ENCODE measurements at places on chromosomes 4 and X.
A peak's percentile ranks its signal among the peaks of the same experiment; 100 is the strongest.

DNA sequence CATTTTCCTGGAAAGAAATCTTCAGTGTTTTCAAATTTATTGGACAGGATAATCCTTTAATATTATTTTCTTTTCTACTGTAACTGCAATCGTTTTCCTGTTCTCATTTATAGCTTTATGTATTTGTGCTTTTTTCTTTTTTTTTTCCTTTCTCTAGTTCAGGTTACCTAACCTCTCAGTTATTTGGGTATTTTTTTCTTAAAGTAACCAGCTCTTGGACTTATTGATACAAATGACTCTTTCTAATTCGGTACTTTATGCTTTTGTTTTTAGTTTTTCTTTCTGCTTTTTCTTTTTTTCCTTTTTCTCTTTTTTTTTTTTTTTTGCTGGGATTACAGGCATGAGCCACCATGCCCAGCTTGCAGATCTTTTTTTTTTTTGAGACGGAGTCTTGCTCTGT, 25.2 kb downstream of the WWC2 start:
- DNase-seq: no peak

DNA sequence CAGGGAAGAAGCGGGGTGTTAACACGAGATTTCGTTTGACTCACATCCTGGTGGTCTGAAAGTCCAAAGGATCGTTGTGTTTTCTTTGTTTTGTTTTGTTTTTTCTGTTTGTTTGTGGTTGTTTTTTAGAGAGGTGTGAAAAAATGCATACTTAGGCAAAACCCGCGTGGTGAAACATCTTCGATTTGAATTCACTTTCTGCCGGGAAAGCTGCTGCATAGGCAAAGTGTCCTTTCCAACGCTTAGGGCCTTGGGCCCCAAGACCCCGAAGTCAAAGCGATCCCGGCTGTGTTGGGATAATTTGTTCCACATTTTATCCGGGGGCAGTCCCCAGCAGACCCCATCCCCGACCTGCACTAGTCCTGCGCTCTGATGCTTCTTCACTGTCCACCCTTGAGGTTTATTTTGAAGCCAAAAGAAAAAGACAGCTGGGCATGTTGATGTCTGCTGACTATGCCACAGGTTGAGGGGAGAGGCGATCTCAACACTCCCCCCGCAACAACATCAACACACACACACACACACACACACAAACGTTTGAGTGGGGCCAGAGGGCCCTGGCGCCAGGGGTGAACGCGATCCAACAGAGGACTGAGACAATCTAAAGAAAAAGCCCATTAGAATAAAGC, 2.0 kb downstream of the MSX1 start:
- no peak for DNase-seq

- DNase-seq: no peak
These were observed 18.0 kb downstream of the FAM184B start for GRCh38 chr4:17763416-17763815.

- DNase-seq: peak; percentile 33
These were observed 3.3 kb upstream of the BBS7 start for GRCh38 chr4:121873604-121874003.

GRCh38 chr4:148510211-148510610, 68.0 kb upstream of the NR3C2 start:
- no peak for DNase-seq

GRCh38 chrX:43386875-43387274, 269.2 kb upstream of the MAOA start:
- no peak for DNase-seq

DNA sequence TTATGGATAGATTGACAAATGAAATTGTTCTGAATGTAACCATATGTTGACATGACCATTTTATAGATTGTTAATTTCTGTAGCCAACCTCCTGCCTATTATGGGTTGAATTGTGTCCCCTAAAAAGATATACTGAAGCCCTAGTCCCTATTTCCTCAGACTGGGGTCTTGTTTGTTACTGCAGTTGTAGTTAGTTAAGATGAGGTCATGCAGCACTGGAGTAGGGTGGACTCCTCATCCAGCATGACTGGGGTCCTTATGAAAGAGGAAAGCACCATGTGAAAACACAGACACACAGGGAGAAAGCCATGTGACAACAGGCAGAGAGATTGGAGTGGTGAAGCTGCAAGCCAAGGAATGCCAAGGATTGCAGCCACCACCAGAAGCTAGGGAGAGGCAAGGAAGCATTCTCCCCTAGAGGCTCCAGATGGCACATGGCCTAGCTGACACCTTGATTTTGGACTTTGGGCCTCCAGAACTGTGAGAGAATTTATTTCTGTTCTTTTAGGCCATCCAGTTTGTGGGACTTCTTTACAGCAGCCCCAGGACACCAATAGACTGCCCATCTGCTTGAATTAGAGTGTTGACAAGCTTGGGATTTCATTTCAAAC, 14.0 kb downstream of the MTM1 start:
- DNase-seq: no peak

DNA sequence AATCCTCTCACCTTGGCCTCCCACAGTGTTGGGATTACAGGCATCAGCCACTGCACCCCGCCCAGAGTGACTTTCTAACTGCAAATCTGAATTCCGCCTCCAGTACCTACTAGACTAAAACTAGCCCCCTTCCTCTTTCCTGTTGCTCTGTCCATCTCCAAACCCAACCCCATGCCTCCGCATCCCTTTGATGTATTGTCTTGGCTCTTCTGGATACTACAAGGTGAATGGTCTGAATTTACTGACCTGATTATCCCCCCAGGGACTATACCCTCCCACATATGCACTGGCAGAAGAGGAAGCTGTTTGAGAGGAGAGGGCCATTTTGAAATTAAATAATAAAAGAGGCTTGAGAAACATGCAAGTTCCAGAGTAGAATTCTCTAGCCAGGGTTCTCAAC, 17.7 kb upstream of the TFDP3 start:
- no peak for DNase-seq

GRCh38 chr4:118888666-118889311, at the start of gene SYNPO2:
Gene SYNPO2, plus strand, starts transcription at chr4:118888854. Its CDS starts 183 bp downstream, at chr4:118889037.
- peak; percentile 26 for DNase-seq

- no peak for DNase-seq
These were observed 2.4 kb downstream of the XAGE3 start for GRCh38 chrX:52865343-52865998.

GRCh38 chr4:95178938-95179337, 369.8 kb downstream of the UNC5C start:
- DNase-seq: no peak

GRCh38 chr4:93243262-93243661, 585.3 kb upstream of the ATOH1 start:
- no peak for DNase-seq

DNA sequence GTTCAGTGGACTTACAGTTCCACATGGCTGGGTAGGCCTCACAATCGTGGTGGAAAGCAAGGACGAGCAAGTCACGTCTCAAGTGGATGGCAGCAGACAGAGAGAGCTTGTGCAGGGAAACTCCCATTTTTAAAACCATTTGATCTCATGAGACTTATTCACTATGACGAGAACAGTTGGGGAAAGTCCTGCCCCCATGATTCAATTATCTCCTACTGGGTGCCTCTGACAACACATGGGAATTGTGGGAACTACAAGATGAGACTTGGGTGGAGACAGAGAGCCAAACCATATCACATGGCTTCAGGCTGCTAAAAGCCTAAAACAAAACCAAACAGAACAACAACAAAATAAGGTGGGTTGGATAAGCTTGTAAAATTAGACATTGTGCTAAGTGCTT, 194.4 kb upstream of the CPEB2 start:
- no peak for DNase-seq

GRCh38 chr4:99876946-99877345, 17.3 kb downstream of the LAMTOR3 start:
- no peak for DNase-seq

DNA sequence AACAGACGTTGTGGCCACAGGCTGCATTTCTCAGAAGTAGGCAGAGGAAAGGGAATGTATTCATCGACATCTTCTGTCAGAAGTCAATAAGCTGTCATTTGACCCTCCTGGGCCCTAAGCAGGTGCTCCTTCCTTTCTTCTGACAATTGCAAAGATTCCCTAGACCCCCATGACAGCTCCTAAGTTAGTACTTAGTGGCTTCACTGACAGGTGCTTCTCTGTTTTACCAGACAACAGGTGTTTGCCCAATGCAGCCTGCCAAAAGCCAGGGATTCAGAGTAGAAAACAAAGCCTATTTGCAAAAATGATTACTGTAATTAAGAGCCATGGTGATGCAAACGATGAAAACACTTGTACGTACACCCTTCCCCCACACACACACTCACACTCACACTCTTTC, 7.5 kb upstream of the FGF5 start:
- DNase-seq: no peak

- peak; percentile 8 for DNase-seq
These were observed 19.9 kb upstream of the ENPP6 start for GRCh38 chr4:184237612-184238011.

Data from erythroblast (primary cell).